T-helper 17 cell (primary cell): ENCODE measurements at places on chromosomes 4 and X.
A peak's percentile ranks its signal among the peaks of the same experiment; 100 is the strongest.

- H3K4me3 ChIP-seq, result no peak overlapping the region
- no peak for DNase-seq
- no peak overlapping the region for H3K27ac ChIP-seq
- peaks cover 1% of the 10 kb centered on the region for H3K27me3 ChIP-seq
Measured at GRCh38 chr4:149065753-149066152, 623.5 kb upstream of the NR3C2 start.

- H3K4me3 ChIP-seq, result no peak overlapping the region
- H3K4me1 ChIP-seq, result no peaks in the 10 kb centered on the region
- DNase-seq, result no peak
- H3K36me3 ChIP-seq, result no peaks in the 10 kb centered on the region
Measured at GRCh38 chrX:39996536-39996935, 101.2 kb downstream of the BCOR start.

DNA sequence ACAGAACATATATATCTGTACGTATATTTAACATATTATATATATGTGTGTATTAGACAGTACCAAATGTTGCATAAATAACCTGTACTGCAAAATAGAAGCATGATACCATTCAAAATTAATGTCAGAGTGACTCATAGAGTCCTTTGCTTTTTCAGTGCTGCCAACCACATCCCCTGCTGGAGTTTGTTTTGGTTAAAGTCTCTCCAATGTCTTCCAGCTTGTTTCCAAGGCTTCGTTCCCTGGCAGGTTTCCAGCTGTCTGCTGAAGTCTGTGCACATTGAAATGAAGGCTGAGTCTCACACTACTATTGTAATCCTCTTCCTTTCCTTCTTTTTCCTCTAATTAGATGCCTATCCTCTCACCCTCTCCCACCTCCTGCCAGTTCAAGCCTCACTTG lies 14.9 kb downstream of the NRK start:
- no peaks in the 10 kb centered on the region for H3K36me3 ChIP-seq
- no peaks in the 10 kb centered on the region for H3K4me1 ChIP-seq
- no peak for DNase-seq
- H3K27me3 ChIP-seq, result no peaks in the 10 kb centered on the region

DNA sequence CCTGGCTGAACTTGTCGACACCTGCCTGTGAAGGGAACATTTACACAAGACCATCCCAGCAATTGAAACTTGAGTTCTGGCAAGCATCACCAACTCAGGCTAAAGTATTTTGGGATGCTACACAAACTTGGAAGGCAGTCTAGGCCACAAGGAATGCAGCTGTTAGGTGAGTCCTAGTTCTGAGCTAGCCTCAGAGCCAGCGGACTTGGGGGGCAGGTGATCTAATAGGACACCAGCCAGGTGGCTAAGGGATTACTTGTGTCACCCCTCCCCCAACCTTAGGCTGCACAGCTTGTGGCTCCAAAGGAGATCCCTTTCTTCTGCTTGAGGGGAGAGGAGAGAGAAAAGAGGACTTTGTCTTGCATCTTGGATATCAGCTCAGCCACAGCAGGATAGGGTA lies 62.3 kb upstream of the DKK2 start:
- peaks cover 13% of the 10 kb centered on the region for H3K27me3 ChIP-seq
- no peak overlapping the region for H3K27ac ChIP-seq
- DNase-seq, result no peak
- H3K36me3 ChIP-seq, result no peaks in the 10 kb centered on the region
- H3K4me3 ChIP-seq, result no peak overlapping the region
- H3K4me1 ChIP-seq, result peaks cover 7% of the 10 kb centered on the region

DNA sequence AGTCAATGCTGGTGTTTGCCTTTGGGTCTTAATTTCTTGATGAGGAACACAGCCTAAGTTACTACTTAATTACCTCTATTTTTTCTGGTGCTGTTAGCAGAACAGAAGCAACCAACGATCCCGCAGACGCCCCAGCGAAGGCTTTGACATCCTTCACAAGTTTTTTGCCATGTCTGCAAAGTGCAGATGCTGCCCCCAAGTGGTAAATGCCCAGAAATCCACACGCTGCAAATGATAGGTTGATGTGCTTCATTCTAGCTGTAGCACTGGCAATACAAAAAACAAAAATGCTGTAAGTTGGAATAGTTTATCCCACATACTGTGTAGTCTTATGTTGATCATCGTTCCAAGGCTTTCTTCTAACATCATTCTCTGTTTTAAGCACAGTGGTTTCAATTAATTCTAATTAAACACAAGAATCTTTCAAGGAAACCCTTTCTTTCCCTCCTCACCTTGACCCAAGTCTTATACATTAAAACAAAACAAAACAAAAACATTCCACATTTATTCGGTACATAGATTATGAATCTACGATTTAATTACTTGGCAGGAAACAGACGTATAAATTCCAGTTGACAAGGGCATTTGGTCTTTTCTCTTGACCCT lies 1.2 kb downstream of the PNPLA4 start:
- DNase-seq, result peak; percentile 10
- H3K27me3 ChIP-seq, result no peaks in the 10 kb centered on the region
- H3K4me3 ChIP-seq, result peak overlapping the region; percentile 12
- peaks cover 2% of the 10 kb centered on the region for H3K4me1 ChIP-seq
- no peaks in the 10 kb centered on the region for H3K36me3 ChIP-seq
- no peak overlapping the region for H3K27ac ChIP-seq

DNA sequence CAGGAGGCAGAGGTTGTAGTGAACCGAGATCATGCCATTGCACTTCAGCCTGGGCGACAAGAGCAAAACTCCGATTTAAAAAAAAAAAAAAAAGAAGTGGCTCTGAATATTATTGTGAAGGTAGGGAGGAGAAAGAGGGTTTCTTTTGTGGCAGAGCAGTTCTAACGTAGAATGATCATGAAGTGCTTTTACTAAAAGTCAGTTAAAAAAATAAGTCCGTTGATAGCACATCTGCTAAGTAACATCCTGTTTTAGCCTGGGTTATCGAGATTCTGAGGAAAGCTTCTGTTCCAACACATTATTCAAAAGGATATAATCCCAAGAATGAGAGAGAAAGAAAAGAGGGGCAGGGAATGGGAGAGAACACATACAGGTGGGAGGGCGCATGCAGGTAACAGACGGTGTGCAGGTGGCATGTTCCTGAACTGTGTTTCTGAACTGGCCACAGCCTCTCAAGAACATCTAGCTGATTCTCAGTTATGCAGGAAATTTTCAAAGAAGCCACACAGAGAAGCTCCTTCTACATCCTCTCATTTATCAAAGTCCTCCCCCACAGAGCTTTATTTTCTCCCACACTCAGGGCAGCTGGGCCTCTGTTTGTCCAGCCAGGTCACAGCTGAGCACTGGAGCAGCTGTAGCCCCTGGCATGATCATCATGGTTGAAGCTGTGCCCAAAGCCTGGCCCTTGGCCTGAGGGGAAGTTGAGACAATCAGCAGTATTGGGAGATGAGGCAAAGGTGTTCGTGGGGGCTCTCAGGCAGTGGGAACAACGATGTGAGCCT lies 342.3 kb downstream of the ZNF674 start:
- no peaks in the 10 kb centered on the region for H3K36me3 ChIP-seq
- no peak overlapping the region for H3K27ac ChIP-seq
- H3K27me3 ChIP-seq, result no peaks in the 10 kb centered on the region
- no peak overlapping the region for H3K4me3 ChIP-seq

- no peaks in the 10 kb centered on the region for H3K36me3 ChIP-seq
- H3K4me3 ChIP-seq, result peak overlapping the region; percentile 43
- H3K4me1 ChIP-seq, result peaks cover 43% of the 10 kb centered on the region
- H3K27me3 ChIP-seq, result no peaks in the 10 kb centered on the region
- DNase-seq, result no peak
Measured at GRCh38 chrX:41110801-41111625, 25.8 kb downstream of the USP9X start.

DNA sequence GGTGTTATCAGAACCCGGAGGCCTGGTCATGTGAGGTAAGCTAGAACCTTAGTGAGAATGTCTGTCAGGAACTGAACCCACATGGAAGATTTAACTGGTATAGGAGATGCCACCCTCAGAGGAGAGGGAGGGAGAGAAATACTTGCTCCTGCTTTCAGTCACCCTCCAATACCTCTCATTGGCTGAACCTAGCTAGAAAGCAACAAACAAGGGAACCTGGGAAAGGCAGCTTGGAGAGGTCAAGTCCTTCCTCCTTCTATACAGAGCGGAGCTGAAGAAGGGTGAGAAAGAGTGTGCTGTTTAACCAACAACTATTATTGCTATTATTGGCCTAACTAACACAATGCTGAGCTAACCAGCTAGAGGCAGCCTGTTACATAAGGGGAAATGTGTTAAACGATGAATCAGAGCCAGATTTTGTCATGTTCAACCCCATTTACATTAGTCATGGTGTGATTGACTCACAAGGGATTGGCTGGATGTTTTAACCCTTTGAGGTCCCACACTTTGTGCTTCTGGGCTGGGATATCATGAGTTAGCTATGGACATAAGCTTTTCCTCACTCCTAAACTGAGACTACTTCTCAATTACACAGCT lies 96.5 kb upstream of the ESX1 start:
- no peak overlapping the region for H3K4me3 ChIP-seq
- DNase-seq, result no peak
- H3K27ac ChIP-seq, result no peak overlapping the region
- peaks cover 3% of the 10 kb centered on the region for H3K4me1 ChIP-seq
- H3K27me3 ChIP-seq, result peaks cover 14% of the 10 kb centered on the region

GRCh38 chr4:127229855-127230608 lies 402.7 kb upstream of the INTU start:
- no peaks in the 10 kb centered on the region for H3K27me3 ChIP-seq
- DNase-seq, result no peak
- H3K27ac ChIP-seq, result no peak overlapping the region
- H3K4me3 ChIP-seq, result no peak overlapping the region
- no peaks in the 10 kb centered on the region for H3K4me1 ChIP-seq
